ENCODE measurements at places on chromosomes 2 and 18. TPM values are rescaled to one million over a fixed set of nuclear protein-coding genes. Genes with fewer than 3 reads are reported as not detected.

ALPI gene
- total RNA-seq: not detected

SP140 gene
- total RNA-seq: 7.4 TPM

FBXO15 gene
- not detected for total RNA-seq

PMAIP1 gene
- 7.4 TPM for total RNA-seq

IL1RN gene
- total RNA-seq: 253 TPM

GRCh38 chr2:7012141-7012764 lies 95.0 kb downstream of the RNF144A start:
- peaks cover 97% of the 10 kb centered on the region for H3K4me1 ChIP-seq
- H3K36me3 ChIP-seq: no peaks in the 10 kb centered on the region

- H3K27ac ChIP-seq: no peak overlapping the region
- no peak overlapping the region for H3K4me3 ChIP-seq
- H3K4me1 ChIP-seq: no peaks in the 10 kb centered on the region
- no peak for DNase-seq
- no peaks in the 10 kb centered on the region for H3K36me3 ChIP-seq
These were observed 59.7 kb downstream of the PTH2R start for GRCh38 chr2:208466151-208466919.

EPB41L3 gene
- 53.0 TPM for total RNA-seq

POTEC gene
- not detected for total RNA-seq
